ENCODE measurements at places on chromosomes 11 and 22.

- no peak for DNase-seq
Measured at GRCh38 chr22:46858181-46858771, 95.8 kb downstream of the TBC1D22A start.

DNA sequence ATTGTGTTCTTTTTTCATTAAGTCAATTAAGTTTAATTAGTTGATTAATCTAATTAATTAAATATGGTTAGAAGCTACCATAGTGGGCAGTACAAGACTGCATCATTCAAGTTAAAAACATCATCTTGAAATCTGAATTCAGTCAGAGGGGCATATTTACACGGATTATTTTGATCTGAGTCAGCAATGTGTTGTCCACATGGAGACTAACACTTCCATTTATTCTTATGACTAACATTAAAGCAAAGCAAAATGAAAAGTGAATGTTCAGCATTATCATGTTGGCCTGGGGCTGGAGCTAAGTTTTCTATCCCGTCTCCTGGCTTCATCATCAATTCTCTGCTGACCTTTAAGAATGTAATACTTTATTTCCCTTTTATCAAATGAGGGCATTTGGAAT, 17.3 kb downstream of the FLI1 start:
- no peak for DNase-seq

DNA sequence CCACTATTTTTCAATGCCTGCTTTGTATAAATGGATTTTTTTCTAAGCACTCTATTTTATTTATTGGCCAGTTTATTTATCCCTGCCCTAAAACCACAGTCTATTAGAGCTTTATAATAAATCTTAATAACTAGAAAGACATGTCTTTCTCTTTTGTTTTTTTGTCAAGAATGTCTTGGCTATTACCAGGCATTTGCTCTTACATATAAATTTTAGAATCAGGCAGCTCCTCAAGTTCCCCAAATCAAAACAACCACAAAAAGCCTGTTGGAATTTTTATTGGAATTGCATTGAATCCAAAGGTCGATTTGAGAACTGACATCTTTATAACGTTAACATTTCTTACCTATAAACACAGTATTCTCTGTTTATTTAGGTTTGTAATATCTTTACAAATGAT, 85.8 kb upstream of the SC5D start:
- no peak for DNase-seq

- no peak for DNase-seq
Measured at GRCh38 chr11:8273287-8273686, 9.6 kb upstream of the LMO1 start.

DNA sequence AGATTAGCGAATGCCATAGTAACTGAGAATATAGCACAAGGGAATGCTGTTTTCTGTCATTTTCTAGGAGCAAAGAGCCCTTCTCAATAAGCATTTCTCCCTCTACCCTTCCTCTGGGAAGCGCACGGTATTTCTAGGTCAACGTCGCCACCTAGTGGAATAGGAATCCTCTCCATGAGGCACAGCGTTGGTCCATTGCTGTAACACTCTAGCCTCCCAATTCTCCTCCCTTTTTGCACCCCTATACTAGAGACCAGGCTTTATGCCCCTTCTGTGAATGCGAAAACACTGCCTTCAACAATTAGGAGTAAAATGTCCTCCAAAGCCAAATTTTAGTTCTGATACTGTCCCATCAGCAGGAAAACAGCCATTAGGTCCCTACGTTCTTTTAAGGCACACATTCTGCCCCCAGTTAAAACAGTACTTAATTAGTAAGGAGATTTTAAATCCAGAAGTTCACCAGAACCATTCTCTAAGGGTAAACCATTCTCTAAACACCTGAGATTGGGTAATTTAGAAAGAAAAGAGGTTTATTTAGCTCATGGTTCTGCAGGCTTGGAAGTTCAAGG, 12.8 kb upstream of the HYLS1 start:
- DNase-seq = peak; percentile 52

- no peak for DNase-seq
Measured at GRCh38 chr11:76838678-76839068, 22.0 kb upstream of the ACER3 start.

DNA sequence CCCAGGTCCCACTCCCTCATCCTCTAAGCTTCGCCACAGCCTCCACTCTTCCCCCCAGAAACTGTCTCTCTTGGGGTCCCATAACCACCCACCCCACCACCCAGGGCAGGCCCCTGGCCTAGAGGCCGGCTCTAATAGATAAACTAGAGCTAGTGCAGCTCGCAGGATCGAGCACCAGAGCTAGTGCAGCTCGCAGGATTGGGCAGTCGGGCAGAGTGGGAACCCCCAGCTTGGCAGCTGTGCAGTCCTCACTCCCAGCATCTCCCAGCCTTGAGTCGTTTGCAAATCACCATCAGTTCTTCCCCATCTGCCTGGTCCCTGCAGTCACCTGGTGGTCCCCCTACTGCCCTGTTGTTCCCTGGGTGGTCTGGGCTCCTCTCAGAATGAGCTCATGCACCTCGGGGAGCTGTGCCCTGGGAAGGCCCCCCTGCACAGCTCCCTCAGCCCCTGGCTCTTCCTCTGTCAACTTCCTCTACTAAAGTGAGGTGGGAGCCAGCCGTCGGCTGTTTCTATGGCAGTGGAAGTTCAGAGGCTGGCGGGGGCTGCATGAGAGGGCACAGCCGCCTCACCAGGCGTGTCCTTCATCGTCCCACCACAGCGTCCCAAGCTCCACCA, 15.5 kb upstream of the SHANK2 start:
- no peak for DNase-seq

GRCh38 chr11:72380132-72380503, 54.2 kb downstream of the CLPB start:
- no peak for DNase-seq
